Naive thymus-derived CD4-positive, alpha-beta T cell (primary cell): ENCODE measurements at places on chromosomes 5 and 9. TPM values are rescaled to one million over a fixed set of nuclear protein-coding genes. Genes with fewer than 3 reads are reported as not detected.

DNA sequence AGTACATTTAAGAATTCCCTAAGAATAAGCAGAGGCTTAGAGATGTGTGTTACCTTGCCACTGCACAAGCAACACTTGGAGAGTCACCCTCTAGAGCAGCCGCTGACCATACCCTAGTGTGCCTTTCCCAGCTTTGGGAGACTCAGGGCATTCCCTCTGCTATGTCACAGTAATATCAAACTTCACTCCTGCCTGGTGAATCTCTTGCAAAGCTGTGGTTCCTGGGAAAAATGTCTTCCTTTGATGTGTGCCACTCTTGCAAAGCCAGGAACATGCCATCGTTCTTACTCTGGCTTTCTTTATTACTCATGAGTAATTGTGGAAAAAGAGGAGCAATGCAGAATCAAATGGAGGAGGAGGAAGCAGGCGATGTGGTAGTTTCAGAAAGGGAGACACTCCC is 173.2 kb downstream of the CCDC192 start:
- DNase-seq = no peak

GRCh38 chr5:125408448-125409233 is 662.2 kb upstream of the ZNF608 start:
- no peak for DNase-seq

DNA sequence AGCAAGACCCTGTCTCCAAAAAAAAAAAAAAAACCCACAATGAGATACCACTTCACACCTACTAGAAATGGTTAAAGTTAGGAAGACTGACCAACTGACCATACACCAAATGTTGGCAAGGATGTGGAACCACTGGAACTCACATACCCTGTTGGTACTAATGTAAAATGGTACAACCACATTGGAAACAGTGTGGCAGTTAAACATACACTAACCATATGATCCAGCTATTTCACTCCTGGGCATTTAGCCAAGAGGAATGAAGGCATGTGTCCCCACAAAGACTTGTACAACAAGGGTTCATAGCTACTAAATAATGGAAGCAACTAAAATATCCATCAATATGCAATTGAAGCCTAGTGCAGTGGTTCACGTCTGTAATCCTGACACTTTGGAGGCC is 21.3 kb downstream of the NAIF1 start:
- DNase-seq = no peak

- DNase-seq = no peak
Measured at GRCh38 chr5:126778675-126779403, 1.9 kb downstream of the LMNB1 start.

GRCh38 chr9:97668485-97668884 is 28.7 kb downstream of the XPA start:
- DNase-seq = no peak

Gene RAB3C
- not detected in 2 replicates for total RNA-seq

Gene FST
- 1.1 TPM for total RNA-seq

Gene NR5A1
- not detected for total RNA-seq

Gene CYLC2
- not detected for total RNA-seq
